ENCODE measurements at places on chromosomes 12 and 14.

- no peak for DNase-seq
These were observed 279.3 kb upstream of the DDHD1 start for GRCh38 chr14:53432378-53432802.

DNA sequence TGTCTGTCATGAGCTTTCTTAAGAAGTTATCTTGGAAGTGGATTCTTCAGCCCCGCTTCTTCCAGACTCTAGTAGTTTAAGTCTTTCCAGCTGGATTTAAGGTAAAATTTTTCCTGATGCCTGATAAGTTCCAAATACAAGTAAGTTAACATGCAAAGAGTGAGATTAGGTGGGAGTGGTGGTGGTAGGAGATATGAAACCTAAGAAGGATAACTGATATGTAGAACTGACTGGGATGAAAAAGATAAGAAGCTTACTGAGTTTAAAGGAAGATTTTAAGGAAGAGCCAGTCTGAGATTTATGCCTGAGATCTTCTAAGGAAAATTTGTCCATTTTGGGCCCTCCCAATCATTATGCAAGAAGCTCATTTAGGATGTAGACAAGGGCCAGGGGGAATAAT lies 250.9 kb upstream of the SYT10 start:
- DNase-seq = no peak

GRCh38 chr12:30902596-30902995 lies 24.0 kb upstream of the TSPAN11 start:
- no peak for DNase-seq

GRCh38 chr12:48031135-48031960 lies 27.1 kb upstream of the COL2A1 start:
- DNase-seq = no peak

DNA sequence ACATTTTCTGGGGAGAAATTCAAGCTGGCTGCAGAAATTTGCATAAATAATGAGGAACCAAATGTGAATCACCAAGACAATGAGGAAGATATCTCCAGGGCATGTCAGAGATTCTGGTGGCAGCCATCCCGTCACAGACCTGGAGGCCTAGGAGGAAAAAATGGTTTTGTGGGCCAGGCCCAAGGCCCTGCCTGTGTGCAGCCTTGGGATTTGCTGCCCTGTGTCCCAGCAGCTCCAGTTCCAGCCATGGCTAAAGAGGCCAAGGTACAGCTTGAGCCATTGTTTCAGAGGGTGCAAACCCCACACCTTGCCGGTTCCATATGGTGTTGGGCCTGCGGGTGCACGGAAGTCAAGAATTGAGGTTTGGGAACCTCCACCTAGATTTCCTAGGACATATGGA lies 147.5 kb downstream of the ADCK1 start:
- no peak for DNase-seq

GRCh38 chr14:54816450-54816849 lies 86.2 kb downstream of the GCH1 start:
- DNase-seq = no peak

DNA sequence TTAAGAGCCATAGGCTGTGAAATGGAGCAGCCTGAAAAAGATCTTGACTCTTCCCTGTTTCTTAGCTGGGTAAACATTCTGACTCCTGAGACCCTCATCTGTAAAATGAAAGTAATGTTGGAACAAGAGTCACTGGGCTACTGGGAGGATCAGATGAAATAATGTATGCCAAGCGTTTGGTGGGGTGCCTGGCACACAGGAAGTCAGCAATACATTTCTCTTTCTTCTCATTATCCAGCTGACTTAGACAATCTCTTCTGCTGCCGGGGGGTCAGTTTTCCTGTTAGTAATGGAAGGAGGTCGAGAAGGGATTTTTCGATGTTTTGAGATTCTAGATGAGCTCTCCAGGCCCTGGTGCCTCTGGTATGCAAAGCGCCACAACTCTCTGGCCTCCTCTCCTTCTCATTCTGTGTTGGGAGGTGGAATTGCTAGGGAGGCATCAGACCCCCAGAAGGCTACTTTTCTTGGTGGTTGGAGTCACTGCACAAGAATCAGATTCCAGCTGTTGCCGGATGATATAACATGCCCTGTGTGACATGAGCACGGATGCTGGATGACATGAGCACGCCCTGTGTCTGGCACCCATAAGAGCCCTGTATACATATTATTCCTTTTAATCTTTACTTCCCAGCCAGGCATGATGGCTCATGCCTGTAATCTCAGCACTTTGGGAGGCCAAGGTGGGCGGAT lies 4.3 kb downstream of the OASL start:
- no peak for DNase-seq

- DNase-seq = no peak
These were observed 5.8 kb downstream of the KMT5A start for GRCh38 chr12:123389560-123390351.

DNA sequence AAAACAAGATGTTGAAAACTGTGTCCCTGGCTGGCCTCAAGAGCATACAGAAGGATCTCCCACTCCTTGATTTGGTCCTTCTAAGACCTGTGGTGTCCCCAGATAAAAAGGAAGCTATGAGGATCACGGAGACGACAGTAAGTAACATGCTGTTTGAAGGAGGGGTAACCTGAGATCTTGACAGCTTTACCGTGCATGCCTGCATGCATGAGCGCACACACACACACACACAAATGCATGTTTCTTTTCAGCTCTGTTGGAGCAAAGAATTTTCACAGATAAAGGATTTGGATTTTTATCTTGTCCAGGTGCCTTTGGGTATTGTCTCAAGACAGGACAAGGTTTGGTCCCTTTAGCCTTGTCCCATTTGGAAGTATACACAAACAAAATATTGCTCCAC lies 411.6 kb upstream of the CCDC196 start:
- DNase-seq = no peak

DNA sequence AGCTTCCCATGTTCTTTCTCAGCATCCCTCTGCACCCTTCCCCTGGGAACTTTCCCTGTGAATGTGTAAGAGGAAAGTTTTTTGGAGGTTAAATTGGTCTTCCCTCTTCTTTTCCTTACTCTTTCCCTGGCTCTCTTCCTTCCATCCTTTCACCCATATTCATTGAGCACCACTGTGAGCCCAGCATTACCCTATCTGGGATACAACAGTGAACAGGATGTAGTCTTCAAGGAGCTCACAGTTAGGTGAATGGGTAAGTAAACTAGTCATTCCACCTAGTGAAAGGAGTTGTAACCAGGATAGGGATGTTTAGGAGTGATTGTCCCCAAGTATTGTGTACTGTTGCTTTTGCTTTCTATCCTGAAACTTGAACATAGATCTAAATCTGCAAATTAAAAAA lies 123.8 kb downstream of the MYRFL start:
- no peak for DNase-seq

DNA sequence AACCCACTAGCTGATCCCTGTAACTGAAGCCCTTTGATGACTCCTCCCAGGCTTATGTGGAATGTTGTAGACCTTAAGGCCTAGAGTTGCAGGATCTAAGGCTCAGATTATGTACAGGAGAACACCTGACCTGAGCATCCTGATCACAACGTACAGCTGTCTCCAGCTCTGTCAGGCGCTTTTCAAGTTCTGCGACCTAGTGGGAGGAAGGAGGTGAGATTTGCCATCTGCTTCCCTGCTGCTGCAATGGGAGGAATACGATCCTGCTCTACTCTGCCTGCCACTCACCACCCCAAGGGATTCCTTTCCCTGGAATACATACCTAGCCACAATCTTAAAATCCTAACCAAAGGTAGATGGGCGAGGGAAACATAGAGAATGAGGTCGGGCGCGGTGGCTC lies 10.5 kb downstream of the MBD6 start:
- no peak for DNase-seq

DNA sequence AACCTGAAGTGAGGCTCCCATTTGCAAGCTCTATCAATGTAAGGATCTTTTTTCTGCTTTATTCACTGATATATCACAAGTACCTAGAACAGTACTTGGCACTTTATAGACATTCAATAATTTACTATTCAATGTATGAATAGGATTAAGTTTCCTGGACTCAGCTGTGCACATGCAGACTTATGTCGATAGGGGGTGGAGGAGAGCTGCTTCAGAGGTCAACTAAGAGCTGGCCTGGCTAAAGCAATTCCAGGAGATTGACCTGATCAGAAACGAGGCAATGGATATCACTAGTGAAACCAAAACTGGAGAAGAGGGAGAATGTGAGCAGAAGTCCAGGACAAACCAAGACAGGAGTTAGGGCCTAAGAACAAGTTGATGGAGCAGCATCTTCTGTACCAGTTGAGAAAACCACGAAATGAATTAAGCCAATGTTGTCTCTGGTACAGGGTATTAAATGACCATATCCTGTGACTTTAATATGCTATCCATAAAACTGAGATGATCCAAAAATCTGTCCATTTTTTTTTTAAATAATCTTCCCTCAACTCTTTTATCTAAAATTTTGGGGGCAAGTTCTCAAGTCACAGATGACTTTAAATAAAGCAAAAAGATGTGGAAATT lies 169.2 kb downstream of the PIK3C2G start:
- no peak for DNase-seq

- DNase-seq = no peak
These were observed 42.1 kb downstream of the SCARB1 start for GRCh38 chr12:124821252-124822200.

DNA sequence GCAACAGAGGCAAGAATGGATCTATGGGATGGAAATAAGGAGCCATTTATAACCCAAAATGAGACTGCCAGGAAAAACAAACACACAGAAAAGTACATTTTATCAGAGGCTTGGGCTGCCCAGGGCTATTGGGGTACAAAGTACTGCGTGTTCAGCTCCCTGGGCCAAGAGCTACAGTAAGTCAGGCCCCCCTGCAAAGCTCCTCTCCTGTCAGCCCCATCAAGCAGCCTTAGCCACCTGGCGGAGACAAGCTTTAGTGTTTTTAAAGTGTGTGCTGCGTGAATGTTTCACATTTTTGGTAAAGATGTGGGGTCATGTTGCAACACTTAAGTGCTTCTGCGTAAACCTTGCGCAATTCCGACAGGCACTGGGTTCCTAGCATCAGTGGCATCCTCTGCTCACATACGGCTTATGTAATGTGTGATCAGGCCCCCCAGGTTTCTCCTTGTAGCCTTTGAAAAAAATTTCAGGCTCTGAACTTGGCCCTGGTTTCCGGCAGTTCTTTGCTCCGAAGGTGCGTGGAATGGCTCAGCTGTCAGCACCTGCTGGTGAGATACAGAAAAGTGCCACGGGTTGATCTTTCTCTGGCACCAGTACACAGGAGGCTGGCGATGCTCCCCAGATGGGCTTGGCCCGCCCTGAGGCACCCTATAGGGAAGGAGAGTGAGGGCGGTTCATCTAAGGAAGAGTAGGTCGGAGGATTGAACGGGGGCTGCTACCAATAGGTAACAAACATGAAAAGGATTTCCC lies 198.7 kb upstream of the EEA1 start:
- no peak for DNase-seq

DNA sequence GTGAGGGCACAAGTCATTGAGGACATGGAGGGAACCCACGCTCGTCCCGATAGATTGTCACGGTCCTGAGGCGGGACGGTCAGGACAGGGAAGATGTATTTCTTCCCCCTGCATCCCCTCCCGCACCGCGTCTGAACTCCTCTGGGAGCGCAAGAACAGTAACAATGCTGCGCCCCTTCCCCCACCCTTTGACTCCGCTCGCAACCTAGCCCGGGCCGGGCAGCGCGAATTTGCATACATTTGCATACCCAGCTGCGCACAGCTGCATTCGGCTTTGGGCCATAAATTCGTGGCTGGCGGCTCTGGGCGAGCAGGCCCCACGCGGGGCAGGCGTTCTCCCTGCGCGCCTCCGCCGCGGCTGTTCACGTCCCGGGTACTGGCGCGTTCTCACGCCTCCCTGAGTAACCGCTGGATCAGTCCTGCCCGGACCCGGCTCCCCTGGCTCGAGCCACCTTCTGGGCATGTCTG lies 29.0 kb upstream of the SMUG1 start:
- DNase-seq = no peak

GRCh38 chr12:76069339-76069738 lies 15.1 kb downstream of the NAP1L1 start:
- no peak for DNase-seq

- no peak for DNase-seq
These were observed 669 bp downstream of the RFX4 start for GRCh38 chr12:106583242-106584103.

DNA sequence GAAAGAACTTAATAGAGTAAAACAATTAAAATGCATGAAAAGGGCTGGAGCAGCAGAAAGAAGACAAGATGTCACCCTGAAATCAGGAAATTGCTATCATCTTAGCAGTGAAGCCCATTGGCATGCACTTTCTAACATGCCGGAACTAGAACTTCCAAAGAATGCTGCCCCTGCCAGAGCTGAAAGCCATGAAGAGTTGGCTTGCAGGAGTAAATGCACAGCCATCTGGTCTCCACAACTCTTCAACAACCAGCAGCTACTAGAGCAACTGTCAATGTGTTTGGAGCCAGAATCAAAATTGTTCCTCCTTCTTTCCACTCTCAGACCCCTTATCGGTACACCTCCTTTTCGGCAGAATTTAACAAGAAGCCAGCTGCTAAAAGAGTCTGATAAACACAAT lies 414.1 kb downstream of the KCNH5 start:
- no peak for DNase-seq

- DNase-seq = no peak
These were observed 102.2 kb downstream of the ERC1 start for GRCh38 chr12:1093166-1093751.

DNA sequence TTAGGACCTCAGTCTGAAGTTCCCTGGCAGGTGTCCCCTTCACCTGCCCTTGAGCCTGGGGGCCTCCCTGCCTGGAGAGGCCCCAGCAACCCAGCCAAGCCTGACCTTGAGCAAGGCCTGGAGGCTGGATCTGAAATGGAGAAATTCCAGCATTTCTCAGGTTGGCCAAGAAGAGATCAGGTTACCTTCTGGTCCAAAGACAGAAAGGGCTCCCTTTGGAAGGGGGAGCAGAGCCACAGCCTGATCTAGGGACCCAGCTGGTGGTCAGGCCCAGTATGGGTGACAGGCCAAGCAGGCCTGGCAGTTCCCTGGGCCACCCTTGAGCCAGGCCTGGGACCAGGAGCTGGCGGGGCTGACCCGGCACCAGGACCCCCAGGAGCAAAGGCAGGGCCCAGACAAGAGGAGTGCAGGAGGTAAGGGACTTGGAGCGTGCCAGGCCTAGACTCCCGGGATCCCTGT lies 82.8 kb downstream of the TNFAIP2 start:
- DNase-seq = no peak

DNA sequence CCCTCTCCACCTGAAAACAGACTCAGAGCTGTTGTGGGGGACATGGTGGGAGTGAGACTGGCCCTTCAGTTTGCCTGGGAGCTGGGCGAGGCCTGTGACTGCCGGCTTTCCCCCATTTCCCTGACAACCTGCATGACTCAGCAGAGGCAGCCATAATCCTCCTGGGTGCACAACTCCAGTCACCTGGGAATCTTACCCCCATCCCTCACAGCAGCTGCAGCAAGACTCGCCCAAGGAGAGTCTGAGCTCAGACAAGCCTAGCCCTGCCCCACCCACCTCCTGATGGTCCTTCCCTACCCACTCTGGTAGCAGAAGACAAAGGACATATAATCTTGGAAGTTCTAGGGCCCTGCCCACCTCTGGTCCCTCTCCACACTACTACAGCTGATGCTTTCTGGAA lies 207.3 kb upstream of the ARID2 start:
- DNase-seq = no peak

GRCh38 chr14:94886931-94887330 lies 117.0 kb upstream of the GSC start:
- DNase-seq = no peak
